H9 (cell line): ENCODE measurements at places on chromosomes 3 and 15.
A peak's percentile ranks its signal among the peaks of the same experiment; 100 is the strongest.

- no peak for DNase-seq
These were observed 10.6 kb upstream of the OXSR1 start for GRCh38 chr3:38154625-38155255.

GRCh38 chr3:12191559-12191958 lies 32.8 kb upstream of the TIMP4 start:
- no peak for DNase-seq

- peak; percentile 75 for DNase-seq
These were observed 676 bp downstream of the QRICH1 start for GRCh38 chr3:49092938-49093852.

- no peak for DNase-seq
These were observed 44.2 kb upstream of the RNU6-1 start for GRCh38 chr15:67884009-67884408.

- DNase-seq: no peak
These were observed 81.9 kb downstream of the NUP210 start for GRCh38 chr3:13338231-13338630.

DNA sequence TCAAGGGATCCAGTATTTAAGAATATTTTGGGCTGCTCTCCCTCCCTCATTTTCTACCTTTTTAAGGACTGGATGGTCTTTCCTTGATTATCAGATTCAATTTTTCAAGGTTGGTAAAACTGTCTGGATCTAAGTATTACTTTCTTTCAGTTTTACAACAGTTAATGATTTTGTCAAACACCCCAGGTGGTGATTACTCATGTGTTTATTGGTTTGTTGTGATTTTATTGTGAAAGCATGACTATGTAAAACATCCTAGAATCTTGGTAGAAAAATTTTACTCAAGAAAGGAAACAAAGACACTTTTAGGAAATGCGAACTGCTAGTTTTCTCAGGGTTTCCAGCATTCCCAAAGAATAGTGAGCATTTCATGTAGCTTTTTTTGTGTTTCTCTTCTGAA lies 7.3 kb downstream of the GTF2E1 start:
- DNase-seq: no peak

- no peak for DNase-seq
These were observed 262.4 kb downstream of the NLGN1 start for GRCh38 chr3:173659972-173660371.

- DNase-seq: no peak
These were observed 21.9 kb downstream of the FEM1B start for GRCh38 chr15:68299436-68299835.

GRCh38 chr3:143334231-143334630 lies 214.7 kb downstream of the CHST2 start:
- no peak for DNase-seq

DNA sequence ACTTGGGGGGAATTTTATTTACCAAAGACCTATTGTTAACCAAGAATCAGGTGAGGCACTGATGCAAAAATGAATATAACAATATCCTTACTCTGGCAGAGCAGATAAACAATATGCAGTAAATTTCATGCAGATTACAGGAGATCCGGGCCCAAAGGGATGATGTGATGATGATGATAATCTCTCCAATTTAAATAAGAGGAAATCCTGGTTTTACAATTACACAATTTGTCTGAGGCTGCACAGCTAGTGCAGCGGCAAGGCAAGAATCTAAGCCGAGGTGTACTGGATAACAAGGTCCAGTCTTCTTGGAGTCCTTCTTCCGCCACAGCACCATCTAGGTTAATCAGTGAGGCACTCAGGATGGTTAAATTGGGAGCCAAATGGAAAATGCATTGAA lies 2.4 kb upstream of the MESD start:
- no peak for DNase-seq

DNA sequence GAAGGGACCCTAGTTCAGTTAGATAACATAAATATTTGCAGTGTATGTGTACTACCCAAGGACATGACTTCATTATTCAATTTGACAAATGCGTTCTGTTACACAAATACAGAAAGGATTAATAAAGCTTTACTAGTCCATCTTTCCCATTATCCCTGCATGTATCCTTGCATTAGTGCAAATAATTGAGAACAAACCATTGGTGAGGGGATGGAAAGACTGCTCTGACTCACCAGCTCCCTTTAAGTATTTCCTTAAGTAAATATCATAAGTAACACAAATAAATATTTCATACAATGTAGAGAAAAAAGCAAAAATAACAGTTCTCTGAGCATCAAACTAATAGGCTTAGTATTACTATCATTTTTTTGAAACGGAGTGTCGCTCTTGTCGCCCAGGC lies 1.9 kb upstream of the GPD1L start:
- DNase-seq: no peak

GRCh38 chr3:135451037-135451785 lies 514.3 kb upstream of the PPP2R3A start:
- DNase-seq: no peak

- DNase-seq: no peak
These were observed 602.1 kb downstream of the VGLL3 start for GRCh38 chr3:86388820-86389219.

- no peak for DNase-seq
These were observed 135.4 kb downstream of the MCTP2 start for GRCh38 chr15:94366781-94367180.

DNA sequence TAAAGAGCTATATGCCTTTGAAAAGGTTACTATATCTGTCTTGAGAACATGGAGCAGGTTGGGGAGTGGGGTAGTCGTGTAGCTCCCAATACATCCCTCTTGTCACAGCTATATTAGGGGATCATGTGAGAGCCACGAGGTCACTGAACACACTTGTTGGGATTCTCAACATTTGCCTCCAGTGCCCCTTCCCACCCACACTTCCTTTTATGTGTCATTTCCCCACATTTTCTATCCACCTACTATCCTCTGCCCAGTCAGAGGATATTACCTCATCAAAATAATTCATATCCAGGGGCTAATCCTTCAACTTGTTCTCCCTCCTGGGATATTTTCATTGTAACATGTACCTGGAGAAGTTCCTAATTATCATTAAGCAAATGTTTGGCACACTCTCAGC lies 85.0 kb downstream of the CYP19A1 start:
- DNase-seq: no peak

DNA sequence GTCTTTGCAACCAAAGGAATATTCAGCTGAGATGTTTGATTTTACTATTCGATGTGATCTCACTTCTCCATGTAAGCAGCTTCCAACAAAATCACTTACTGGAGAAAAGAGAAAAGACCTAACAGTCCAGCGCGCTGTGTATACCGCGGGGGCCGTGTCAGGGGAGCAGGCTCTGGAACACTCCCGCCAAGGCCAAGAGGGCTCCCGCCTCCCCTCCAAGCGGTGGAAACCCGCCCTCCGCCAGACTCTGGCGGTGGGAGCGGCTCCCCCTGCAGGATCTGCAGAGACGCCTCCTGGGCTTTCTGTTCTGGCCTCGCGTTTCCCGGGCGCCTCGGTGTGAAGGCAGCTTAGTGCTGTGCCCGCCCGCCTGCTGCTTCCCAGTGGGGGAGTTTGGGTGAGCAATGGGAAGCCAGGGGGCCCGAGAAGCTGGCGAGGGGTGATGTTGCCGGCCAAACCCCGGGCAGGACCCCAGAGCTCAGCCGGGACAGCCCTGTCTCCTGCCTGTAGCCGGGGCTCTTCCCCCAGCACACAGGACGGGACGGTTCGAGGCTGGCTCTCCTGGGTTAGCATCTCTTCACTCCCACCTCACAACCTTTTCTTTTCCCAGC lies 36.3 kb downstream of the CHST14 start:
- DNase-seq: peak; percentile 90

- DNase-seq: no peak
These were observed 77.4 kb downstream of the STAC start for GRCh38 chr3:36457667-36458066.

DNA sequence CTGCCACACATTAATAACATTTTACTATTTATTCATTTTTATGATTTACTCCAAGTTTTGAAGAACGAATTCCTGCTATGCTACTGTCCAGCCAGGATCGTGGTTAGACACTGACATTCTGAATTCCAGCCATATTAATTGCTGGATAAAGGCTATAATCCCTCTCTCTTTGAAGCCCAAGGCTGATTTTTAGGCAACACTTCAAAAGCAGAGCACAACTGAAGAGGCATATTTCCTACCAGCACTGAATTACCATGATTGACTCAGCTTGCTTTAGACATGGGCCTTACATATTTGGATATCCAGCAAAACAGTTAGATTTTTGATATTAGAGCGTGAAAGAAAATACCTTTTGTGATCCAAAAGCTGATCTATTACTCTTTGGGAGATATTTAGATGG lies 205.0 kb downstream of the ZIC1 start:
- DNase-seq: no peak

GRCh38 chr3:184351511-184352148 lies 9.8 kb downstream of the CLCN2 start:
- no peak for DNase-seq

GRCh38 chr3:120461416-120461815 lies 10.6 kb upstream of the FSTL1 start:
- DNase-seq: no peak

GRCh38 chr3:115855911-115856310 lies 232.6 kb downstream of the GAP43 start:
- no peak for DNase-seq

DNA sequence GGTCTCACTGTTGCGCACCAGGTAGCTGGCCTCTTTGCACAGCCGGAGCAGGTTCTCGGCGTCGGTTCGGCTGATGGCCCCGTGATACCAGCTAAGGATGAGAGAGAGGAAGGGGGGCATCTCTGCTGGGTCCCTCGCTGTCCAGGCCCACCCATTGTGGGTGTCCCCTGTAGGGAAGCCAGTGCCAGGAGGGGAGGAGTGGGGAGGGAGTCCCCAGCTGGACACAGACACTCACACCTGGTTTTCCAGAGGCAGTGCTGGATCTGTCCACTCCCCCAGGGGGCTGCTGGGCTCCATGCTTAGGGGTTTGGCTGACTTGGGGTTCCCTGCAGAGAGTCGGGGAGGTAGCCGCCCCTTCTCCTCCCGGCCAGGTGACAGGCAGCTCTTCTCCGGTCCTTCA lies 15.9 kb downstream of the SHF start:
- no peak for DNase-seq

DNA sequence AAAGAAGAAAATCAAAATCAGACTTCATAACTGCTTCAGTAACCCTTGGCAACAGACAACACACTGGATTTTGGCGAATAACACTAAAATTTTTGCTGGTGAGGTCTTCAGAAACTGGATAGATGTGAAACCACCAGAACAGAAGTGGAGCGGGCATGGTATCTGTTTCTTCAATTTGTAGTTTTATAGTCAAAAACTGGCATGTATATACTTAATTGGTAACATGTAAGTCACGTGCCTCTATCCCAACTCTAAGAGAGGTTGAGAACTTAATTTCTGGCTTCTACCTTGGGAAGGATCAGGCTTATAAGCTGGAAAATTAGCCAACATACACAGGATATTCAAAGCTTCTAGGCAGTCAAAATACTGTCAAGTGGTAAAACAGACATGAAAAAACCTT lies 172.6 kb upstream of the CHL1 start:
- no peak for DNase-seq

- no peak for DNase-seq
These were observed 253.3 kb downstream of the TBC1D5 start for GRCh38 chr3:17489139-17489538.

DNA sequence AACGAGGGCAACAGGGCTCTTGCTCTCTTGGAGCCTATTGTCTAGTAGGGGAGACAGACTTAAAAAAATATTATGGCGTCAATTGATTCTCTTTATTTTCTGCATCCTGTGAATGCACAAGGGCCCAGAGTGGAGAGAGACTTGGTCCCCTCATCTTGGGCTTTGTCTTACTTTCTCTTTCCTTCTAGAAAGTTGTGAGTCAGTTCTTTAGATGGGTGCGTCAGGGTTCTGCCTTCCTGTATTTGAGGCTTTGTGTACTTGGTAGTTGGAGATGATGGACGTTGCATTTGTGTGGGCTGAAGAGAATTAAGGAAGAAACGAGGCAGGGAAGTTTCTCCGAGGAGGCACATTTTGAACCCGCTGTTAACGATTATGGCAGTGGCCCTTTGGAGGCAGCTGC lies 52.9 kb downstream of the CACNA1D start:
- no peak for DNase-seq

DNA sequence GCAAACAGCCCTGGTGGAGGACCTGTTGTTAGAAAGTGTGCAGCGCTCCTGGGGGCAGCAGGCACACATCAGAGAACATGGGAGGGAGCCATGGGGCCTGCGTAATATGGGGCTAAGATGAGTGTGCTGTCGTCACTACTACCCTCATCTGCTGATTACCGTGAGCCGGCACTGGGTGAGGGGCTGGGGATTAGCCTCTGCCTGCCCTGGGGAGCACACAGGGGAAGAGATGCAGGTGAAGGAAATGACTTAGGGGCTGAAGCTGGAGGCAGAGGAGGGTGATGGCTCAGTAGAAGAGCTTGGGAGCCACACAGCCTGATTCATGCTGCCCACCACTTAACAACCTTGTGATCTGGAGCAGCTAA lies 33.6 kb upstream of the LINGO1 start:
- DNase-seq: no peak

GRCh38 chr15:38374029-38374428 lies 79.9 kb upstream of the FAM98B start:
- no peak for DNase-seq

GRCh38 chr15:86203462-86203861 lies 123.8 kb downstream of the AGBL1 start:
- no peak for DNase-seq

DNA sequence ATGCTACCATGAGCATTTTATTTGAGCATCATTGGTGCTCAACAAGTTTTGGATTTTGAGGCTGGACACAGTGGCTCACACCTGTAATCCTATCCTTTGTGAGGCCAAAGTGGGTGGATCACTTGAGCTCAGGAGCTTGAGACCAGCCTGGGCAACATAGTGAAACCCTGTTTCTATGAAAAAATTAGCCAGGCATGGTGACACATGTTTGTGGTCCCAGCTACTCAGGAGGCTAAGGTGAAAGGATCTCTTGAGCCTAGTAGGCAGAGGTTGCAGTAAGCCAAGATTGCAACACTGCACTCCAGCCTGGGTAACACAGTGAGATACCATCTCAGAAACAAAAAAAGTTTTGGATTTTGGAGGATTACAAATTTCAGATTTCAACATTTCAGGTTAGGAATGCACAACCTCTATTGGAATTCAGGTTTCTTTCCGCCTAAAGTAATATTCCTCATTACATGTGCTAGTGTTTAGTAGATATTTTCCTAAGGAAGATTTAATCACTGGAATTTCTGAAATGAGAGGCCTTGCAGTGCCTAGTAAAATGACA lies 27.6 kb downstream of the CNOT10 start:
- DNase-seq: no peak

- no peak for DNase-seq
These were observed 5.8 kb upstream of the RYR3 start for GRCh38 chr15:33304924-33305323.

DNA sequence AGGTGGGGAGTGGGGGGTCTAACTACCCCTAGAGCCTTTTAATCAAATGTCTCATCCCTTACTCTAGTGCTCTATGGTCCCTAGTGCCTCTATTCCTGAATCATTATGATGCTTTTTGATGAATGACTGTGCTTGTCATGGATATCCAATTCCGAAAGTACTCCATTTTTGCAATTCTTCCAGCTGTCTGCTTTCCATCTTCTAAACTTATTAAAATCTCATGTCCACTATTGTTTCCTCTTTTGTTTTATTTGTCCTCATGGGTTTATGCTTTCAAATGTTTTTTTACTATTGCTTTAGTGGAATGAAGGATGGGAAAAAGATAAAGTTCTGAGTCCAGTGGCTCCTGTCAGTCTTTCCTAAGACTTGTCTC lies 77.2 kb upstream of the KCNMB2 start:
- no peak for DNase-seq
